T-helper 2 cell (primary cell): ENCODE measurements at places on chromosomes 13 and 19.

- DNase-seq = peak; percentile 51
These were observed 1.7 kb upstream of the S1PR4 start for GRCh38 chr19:3176715-3177501.

DNA sequence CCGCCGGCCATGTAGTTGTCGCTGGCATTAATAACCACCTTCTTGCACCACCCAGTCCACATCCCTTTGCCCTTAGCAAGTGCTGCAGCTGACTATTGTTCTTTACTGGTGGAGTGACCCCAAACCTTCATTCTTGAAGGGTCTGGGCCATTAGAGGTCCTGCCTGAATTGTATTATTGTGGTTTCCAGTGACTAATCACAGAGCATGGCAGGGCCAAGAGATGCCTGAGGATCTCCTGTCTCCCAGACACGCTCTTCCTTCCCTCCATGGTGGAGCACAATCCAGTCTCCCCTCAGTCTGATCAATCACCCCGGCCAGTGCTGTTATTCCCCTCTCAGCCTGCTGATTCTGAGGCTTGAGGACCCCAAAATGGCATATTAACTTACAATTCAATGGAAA is 39.0 kb downstream of the C1QTNF9 start:
- DNase-seq = no peak

GRCh38 chr19:277581-278165 is 13.5 kb downstream of the PLPP2 start:
- no peak for DNase-seq

DNA sequence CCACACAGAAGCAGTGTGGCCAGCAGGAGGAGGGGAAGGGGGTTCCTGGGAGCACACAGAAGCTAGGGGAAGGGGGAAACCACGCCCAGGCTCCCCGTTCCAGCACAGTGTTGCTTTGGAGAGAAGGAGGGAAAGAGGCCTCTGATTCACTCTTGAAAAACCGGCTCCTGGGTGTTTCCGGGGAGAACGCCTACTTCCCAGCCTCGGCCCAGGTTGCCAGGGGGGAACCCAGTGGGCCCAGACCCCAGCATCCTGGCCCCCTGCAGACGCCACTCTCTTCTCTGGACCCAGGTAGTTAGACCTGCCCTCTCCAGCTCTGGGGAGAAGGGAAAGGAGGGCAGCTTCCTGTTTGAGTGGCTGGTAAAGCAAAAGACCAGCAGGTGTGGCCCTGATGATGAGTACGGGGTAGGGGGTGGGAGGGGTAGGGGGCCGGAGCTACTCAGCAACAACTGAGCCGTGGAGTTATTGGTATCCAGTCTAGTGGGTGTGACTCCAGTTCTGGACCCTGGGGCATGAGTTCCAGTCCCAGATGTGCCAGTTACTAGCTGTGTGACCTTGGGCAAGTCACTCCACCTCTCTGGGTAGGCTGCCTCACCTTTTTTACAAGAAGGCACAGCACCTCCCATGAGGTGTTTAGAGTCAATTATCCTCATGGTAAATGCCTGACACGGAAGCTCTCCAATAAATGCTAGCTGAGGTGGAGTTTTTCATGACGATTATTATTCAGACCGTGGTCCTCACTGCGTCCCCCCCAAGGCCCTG is 836 bp downstream of the GIPC1 start:
- no peak for DNase-seq

GRCh38 chr19:17075864-17076542 is 426 bp downstream of the MYO9B start:
- peak; percentile 14 for DNase-seq

- peak; percentile 25 for DNase-seq
These were observed 34.3 kb upstream of the IL17D start for GRCh38 chr13:20669162-20669561.

GRCh38 chr13:38970380-38971051 is 20.1 kb downstream of the STOML3 start:
- DNase-seq = no peak

DNA sequence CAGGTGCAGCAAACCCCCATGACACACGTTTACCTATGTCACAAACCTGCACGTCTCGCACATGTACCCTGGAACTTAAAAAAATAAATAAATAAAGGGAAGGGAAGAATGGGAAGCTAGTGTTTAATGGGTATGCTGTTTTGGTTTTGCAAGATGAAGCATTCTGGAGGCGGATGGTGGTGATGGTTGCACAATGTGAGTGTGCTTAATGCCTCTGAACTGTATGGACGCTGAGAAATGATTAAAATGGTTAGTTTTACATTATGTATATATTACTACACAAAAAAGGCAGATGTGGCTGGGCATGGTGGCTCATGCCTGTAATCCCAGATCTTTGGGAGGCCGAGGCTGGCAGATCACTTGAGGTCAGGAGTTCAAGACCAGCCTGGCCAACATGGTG is 17.8 kb downstream of the NFILZ start:
- DNase-seq = no peak

GRCh38 chr13:23427881-23428528 is 5.5 kb downstream of the SACS start:
- DNase-seq = no peak

DNA sequence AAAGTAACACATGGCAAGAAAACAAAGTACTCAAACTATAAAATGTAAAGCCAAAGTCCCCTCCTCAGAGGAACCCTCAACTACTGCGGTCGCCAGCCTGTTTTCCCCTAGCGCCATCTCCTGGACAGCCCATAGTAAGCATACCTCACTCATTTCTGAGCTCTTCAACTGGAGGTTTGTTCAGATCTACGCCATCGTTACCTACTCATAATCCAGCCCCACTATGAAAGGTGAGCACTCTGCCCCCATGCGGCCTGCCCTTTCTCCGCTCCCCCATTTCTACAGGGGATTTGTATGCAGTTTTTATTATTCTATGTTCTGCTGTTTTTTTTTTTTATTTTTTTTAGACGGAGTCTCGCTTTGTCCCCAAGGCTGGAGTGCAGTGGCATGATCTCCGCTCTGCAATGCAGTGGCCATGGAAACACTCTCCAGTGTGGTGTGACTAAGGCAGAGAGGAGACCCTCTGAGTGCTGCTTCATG is 26.2 kb downstream of the OPA3 start:
- peak; percentile 53 for DNase-seq

GRCh38 chr19:35932291-35932936 is 3.8 kb upstream of the LRFN3 start:
- no peak for DNase-seq

- no peak for DNase-seq
These were observed 687 bp downstream of the MATK start for GRCh38 chr19:3785451-3785937.

DNA sequence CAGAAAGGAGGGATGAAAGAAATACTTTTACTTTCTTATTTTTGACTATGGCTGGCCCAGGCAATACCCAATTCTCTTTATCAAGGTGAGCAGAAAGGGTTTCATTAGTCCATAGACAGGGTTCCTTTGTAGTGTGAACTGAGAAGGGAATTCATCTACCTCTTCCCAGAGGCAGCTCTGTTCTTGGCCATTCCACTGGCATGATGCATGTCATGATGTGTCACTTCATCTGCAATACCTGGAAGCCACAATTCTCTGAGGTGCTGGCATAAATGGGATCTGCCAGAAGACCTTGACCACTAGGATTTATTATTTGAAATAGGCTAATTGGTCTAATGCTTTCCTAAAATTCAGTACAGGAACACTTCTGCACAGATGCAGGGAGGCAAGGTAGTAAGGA is 542.8 kb downstream of the RFC3 start:
- DNase-seq = no peak

DNA sequence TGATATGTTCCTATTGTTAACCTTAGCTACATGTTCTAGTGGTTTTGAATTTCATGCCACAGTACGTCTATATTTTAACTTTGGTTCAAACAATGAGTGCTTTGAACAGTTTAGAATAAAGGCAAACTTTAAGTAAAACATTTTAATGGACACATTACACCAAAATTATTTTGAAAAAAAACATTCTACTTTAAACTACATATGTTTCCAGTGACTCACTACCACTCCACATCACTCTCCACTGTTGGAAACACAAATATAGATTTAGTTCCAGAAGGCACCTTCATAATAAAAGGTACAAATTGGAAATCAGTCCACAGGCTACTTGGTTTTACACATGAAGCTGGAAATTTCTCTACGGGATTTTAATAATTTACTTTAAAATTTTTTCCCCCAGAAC is 373.5 kb downstream of the MYO16 start:
- DNase-seq = no peak

DNA sequence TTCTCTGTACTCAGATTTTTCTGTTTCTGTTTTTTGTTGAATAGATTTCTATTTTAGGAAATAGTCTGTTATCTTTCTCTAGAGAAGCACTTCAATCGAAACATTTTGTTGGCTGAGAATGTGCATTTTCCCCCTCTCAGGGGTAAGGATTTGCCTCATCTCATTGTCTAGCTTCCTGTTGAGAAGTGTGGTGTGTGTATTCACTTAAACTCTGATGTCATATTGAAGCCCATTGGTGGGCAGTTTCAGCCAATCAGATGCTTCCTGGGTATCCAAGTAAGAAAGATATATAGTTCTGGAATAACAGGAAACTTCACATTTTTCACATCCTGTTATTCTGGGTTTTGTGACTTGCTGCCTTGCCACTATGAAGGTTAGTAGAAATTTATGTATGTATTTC is 87.6 kb downstream of the ARHGEF7 start:
- DNase-seq = no peak

DNA sequence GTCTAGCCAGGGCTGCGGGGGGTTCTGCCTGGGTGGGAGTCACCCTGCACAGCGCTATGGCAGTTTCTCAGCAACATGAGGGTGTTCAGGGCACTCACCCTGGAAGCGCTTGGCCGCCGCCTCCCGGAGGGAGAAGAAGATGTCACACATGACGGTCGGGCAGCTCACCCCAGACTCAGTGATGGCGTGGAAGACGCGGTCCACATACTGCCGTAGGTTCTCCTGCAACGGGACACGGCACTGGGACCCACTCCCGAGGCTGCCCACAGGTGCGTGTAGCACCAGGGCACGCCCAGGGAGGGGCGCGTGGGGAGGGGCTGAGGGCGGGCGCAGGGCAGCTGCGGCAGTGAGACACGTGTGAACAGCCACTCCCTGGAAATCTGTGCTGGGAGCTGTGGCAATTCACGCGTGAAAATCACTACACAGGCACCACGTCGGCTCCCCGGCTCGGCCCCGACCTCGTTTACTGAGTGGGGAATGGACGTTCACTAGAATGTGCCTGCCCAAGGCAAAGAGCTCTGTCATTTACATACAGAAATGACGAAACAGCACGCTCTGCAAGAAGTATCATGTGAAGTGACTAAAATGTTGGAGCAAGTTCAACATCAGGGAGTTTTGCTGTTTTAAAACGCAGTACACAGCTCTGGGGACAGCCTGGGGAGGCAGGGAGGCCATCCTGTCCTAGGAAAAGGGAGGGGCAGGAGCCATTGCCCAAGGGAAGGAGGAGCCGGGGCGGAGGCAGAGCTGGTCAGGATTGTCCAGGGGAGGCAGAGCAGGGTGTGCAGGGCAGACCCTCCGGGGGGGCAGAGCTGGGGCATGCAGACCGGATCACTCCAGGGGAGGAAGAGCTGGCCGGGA is 41.5 kb upstream of the C13orf46 start:
- no peak for DNase-seq

GRCh38 chr13:85655040-85655439 is 144.2 kb downstream of the SLITRK6 start:
- DNase-seq = no peak
